ENCODE measurements at places on chromosomes 7 and 10.

DNA sequence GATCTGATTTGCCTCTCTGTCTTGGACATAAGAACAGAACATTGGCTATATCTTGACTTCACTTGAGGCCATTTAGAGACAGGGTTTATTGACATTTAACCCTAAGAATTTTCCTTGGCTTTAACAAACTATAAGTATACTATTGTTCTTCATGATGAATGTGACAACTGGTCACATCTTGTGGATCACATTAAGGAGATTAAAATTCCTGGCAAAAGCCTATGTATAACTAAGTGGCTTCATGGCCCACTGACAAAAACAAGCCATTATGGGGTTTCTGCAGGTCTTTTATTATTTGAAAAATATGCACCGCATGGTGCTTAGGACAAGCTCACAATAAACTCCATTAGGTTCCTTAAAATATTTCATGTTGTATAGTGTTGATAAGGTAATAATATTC lies 54.8 kb downstream of the THNSL1 start:
- DNase-seq, result no peak

DNA sequence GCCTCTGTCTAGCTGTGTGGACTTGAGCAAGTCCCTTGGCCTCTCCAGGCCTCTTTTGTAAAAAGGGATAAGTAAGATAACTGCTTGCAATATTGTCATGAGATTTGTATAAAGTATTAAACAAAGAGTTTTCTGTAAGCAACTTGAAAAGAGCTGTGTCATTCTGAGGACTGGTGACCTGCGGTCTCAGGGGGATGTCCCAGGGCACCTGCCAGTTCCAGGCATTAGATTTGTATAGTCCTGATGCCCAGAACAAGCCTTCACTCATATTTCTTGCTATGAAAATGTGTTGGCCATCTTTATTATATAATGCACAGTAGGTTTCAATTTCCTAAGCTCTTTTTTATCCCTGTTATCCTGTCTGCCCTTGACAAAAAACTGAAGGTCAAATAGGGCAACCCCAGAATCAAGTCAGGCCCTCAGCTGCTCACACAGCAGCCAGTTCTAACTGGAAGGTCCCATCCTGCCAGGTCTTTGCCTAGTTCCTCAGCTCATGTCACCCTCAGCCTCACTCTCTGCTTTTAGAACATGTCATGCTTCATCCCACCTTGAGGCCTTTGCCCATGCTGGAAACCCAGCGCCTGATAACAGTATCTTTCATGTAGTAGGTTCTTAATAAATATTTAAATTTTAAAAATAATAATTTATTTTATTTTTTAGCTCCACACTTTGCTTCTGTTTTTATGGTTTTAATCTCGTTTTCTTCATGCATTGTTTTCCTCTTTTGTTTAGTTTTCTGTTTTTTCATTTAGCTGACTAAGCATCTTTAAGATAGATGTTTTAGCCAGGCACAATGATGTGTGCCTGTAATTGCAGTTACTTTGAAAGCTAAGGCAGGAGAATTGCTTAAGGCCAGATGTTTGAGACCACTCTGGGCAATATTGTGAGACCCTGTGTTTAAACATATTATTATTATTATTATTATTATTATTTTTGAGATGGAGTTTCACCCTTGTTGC lies 87.5 kb upstream of the ZNF92 start:
- no peak for DNase-seq

DNA sequence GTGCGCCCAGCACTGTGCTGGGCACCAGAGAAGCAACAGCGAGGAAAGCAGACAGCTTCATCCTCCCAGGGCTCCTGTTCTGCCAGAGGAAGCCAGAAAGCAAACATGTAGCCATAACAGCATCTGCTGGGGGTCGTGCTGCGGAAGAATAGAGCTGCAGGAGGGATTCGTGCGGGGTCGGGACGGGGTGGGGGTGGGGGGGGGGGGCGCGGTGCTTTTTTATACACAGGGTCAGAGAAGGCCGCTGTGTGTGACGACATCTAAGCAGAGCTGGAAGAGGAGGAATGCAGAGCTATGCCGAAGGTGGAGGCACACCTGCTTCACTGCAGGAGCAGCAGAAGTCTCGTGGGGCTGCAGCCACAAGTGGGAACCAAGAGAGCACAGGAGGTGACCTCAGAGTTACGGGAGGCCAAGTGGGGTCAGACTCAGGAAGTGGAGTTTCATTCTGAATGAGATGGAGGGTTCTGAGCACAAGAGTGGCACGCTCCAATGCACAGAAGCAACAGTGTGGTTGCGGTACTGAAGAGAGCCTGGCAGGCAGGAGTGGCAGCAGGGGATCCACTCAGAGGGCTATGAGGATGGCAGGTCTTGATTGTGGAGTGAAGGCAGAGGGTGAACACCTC lies 11.1 kb downstream of the PKD1L1 start:
- no peak for DNase-seq

DNA sequence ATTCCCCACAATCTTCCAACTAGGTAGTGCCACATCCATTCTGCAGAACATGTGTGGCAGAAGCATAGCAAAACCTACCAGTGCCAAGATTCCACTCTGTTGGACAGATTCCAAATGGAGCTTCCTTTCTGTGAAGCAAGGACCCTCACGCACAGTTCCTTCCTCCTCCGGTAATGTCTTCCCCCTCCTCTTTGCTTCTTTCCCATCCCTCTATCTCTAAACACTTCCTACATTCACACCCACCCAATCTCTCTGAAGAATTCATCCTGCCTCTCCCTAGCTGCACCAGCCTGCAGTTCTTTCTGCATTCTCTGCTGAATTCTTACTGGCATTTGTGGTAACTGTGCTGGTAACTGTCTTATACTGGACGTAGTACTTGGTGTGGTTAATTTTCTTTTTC lies 124.9 kb downstream of the RNLS start:
- no peak for DNase-seq

DNA sequence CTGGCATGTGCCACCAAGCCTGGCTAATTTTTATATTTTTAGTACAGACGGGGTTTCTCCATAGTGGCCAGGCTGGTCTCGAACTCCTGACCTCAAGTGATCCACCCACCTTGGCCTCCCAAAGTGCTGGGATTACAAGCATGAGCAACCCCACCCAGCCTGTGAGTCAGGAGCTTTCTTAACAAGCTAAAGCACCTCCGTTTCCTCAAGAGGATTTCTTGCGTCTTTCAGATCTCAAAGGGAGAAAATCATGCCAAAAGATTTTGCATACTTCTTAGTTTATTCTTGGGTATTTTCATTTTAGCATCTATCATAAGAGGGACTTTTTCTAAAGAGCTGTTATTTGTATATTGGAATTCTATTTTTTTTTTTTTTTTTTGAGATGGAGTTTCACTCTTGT lies 47.9 kb upstream of the FOXK1 start:
- no peak for DNase-seq

GRCh38 chr10:132959559-132959961 lies 17.2 kb upstream of the CFAP46 start:
- DNase-seq, result no peak

GRCh38 chr7:1586827-1587705 lies 17.2 kb upstream of the PSMG3 start:
- no peak for DNase-seq

DNA sequence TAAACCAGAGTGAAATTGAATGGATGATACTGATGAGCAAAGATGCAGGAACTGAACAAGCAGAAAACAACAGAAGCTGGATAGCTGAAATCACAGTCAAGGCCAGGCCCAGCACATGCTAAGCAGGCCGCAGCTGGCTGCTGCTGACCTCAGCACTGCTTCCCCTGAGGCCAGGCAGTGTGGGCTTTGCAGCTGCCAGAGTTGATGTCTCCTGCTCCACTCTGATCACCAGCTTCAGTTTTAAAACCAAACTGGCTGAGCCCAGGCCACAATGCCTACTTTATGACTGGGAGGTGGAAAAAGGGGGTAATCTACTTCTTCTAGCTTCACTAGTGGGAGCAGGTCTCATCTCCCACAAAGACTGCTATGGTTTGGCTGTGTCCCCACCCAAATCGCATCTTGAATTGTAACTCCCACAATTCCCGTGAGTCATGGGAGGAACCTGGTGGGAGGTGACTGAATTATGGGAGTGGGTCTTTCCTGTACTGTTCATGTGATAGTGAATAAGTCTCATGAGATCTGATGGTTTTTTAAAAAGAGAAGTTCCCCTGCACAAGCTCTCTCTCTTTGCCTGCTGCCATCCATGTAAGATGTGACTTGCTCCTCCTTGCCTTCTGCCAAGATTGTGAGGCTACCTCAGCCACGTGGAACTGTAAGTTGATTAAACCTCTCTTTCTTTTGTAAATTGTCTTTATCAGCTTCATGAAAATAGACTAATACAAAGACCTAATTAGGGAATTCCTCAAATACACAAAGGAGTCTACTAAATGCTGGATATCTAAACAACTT lies 136.4 kb upstream of the ITGB1 start:
- no peak for DNase-seq

GRCh38 chr10:21668831-21669230 lies 134.8 kb downstream of the MLLT10 start:
- no peak for DNase-seq

- peak; percentile 26 for DNase-seq
Measured at GRCh38 chr10:15585303-15585715, 134.4 kb downstream of the ITGA8 start.

GRCh38 chr7:10696064-10696463 lies 277.6 kb upstream of the PHF14 start:
- no peak for DNase-seq

DNA sequence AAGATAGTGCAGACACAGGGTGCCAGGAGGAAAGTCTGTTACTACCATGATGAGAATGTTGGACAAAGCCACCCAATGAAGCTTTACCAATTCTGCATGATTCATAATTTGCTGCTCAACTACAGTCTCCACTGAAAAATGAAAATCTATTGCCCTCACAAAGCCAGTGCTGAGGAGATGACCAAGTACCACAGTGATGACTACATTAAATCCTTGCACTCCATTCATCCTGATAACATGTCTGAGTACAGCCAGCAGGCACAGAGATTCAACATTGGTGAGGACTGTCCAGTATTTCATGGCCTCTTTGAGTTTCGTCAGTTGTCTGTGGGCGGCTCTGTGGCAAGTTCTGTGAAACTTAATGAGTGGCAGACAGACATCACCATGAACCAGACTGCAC lies 144.0 kb downstream of the PLCE1 start:
- DNase-seq, result no peak

GRCh38 chr10:125389648-125390047 lies 229.3 kb upstream of the CTBP2 start:
- no peak for DNase-seq

GRCh38 chr10:77001206-77001605 lies 636.4 kb downstream of the KCNMA1 start:
- DNase-seq, result no peak

DNA sequence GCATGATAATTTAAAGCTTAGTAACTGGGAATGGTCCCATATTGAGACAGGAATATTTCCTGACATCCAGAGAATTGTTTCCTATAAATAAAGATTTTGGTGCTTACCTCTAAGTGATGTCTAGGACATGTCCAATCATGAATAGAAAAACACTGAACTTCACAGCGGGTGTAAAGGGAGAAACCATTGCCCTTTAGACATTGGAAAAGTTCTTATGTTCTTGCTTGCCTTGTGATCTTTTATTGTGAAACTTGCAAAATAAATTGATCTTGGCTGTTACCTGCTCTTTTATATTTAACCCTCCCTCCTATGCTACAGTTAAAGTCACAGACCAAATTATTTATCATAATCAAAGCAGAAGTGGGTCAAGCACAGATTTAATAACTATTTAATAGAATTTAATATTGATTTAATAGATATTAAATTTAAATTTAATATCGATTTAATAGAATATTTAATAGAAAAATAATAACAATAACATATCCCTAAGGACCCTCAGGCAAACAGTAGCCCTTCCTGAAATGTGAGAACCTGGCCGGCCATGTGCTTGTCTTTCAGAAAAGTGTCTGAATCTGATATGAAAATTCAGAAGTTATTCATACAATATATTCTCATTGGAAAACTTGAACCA lies 47.0 kb upstream of the AKR1C1 start:
- DNase-seq, result no peak

GRCh38 chr10:63711361-63711760 lies 190.2 kb downstream of the REEP3 start:
- DNase-seq, result no peak

- DNase-seq, result no peak
Measured at GRCh38 chr7:110720626-110721025, 370.3 kb upstream of the LRRN3 start.

- no peak for DNase-seq
Measured at GRCh38 chr10:10977978-10978377, 39.7 kb upstream of the CELF2 start.

- no peak for DNase-seq
Measured at GRCh38 chr10:71213761-71214440, 1.5 kb downstream of the UNC5B start.

GRCh38 chr10:62073429-62073828 lies 171.9 kb downstream of the ARID5B start:
- no peak for DNase-seq

DNA sequence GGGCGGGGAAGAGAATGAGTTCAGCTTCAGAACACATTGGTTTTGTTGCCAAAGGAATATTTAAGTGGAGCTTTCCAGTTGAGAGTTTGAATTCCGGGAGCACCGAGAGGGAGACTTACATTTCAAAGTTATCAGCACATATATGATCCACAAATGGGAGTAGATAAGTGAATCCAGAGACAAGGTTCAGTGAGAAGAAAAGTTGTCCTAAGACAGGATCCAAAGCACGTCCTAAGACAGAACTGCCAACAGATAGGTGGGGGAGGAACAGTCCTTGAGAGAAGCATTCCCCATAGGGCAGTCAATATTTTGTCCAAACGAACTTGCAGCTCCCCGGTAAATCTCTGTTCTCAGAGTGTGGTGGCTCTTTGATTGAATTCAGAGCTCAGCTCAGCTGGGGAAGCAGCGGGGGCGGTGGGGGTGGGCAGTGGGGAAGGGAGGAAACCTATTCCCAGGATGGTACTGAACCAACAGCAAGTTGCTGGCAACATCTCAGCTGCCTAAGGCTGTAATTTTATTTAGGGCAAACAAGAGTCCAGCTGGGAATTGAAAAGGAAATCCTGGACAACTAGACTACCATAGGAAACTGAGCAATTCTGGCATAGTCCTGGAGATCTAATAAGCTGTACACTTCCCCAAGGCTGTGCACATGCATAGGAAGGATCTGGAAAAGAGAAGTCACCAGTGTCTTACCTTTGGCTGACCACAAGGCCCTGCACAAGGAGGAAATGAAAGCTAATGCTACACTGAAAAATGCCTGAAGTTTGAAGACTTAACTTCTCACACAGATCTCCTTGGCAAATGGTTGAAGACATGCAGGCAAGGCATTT lies 94.2 kb upstream of the CXCL12 start:
- DNase-seq, result no peak

DNA sequence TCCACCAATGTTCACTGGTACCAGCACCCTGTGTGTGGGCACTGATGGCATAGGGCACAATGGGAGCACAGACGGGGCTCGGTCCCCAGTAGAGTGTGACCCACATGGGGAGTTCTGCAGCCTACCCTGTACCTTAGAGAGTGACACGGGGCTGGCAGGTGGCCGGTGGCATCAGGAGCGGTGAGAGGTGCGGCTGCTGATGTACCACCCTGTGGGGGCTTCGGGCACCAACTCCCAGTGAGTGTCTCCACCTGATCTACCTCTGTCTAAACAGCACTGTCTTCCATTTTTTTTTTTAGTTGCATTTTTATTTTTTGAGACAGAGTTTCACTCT lies 4.1 kb downstream of the JAKMIP3 start:
- DNase-seq, result no peak
